Fibroblast of skin of back (primary cell): ENCODE measurements at places on chromosomes 5 and 9.
A peak's percentile ranks its signal among the peaks of the same experiment; 100 is the strongest.

- peak; percentile 18 for DNase-seq
These were observed 60.3 kb downstream of the CDKN2A start for GRCh38 chr9:21933865-21934264.

- DNase-seq = no peak
These were observed 735.6 kb upstream of the RIOK2 start for GRCh38 chr5:97918620-97919019.

DNA sequence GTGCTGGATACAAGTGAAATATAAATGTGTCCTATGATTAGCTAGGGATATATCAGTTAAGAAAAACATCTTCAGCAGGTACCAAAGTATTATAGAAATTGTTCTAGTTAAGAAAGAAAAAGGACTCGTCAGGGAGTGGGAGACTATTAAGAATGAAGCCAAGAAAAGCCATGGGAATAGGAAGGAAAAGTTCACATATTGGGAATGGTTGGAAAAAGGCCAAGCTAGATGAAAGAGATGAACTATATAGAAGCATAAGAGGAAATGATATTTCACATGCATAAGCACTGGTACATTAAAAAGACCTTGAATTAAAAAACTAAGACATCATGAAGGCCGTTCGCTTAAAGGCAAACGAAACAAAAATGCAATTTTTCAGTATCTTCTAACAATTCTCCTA lies 237.7 kb downstream of the ADAMTS6 start:
- DNase-seq = no peak

GRCh38 chr5:102863058-102863457 lies 108.0 kb downstream of the PAM start:
- DNase-seq = no peak

GRCh38 chr5:172756764-172757393 lies 14.1 kb downstream of the DUSP1 start:
- DNase-seq = no peak

GRCh38 chr5:174319551-174319950 lies 274.0 kb downstream of the NSG2 start:
- DNase-seq = no peak

- no peak for DNase-seq
These were observed 31.3 kb downstream of the ANKHD1 start for GRCh38 chr5:140432916-140433315.

DNA sequence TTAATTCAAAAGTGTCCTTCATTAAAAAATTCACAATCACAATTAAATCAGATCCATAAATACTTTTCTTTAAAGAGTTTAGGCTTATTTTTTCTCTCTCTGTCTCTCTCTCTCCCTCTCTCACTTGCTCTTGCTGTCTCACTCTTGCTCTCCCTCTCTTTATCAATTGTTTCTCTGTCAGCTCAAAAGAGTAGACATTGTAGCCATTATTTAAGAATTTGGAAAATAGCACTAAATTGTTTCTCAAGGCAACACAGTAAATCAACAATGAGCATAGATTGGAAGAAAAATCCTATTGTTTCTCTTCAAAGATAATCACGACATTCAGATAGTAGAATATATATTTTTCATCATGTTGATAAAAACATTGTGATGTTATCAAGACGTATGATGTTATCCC lies 1114.0 kb downstream of the PTPRD start:
- no peak for DNase-seq

DNA sequence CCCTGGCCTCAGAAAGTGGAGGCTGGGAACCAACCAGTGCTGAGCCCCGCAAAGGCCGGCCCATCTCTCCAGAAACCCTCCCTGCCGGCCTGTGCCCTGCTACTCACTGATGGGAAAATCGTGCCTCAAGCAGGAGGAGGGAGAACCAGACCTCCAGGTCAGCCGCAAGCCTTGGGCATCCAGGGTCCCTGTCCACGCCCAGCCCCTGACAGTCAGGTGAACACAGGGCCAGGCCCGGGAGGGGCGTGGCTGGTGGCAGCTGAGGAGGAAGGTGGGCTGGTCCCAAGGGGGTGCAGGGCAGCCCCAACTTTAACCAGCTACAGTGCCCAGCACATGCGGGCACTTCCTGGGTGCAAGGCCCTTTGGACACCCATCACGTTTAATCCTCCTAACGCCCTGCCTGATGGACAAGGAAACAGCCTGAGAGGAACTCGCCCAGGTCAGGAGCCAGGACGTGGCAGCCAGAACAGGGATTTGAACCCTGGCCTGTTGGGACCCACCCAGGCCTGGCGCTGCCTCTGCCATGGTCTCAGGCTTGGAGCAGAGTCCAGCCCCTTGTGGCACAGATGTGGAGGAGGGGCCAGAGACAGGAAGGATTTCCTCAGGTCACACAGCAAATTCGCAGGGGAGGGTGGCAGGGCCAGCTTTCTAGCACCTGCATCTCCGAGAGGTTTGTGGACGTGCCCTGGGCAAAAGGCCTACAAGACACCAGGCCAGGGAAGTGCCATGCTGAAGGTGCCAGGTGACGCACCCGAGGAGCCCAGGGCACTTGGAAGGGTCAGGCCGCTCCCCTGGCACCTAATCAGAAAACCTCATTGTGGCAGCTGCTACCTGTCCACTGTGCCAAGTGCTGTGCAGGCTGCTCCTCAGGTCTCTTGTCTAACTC lies 4.5 kb downstream of the RALGDS start:
- no peak for DNase-seq

- peak; percentile 72 for DNase-seq
These were observed 19.9 kb downstream of the MACROH2A1 start for GRCh38 chr5:135379046-135379654.

DNA sequence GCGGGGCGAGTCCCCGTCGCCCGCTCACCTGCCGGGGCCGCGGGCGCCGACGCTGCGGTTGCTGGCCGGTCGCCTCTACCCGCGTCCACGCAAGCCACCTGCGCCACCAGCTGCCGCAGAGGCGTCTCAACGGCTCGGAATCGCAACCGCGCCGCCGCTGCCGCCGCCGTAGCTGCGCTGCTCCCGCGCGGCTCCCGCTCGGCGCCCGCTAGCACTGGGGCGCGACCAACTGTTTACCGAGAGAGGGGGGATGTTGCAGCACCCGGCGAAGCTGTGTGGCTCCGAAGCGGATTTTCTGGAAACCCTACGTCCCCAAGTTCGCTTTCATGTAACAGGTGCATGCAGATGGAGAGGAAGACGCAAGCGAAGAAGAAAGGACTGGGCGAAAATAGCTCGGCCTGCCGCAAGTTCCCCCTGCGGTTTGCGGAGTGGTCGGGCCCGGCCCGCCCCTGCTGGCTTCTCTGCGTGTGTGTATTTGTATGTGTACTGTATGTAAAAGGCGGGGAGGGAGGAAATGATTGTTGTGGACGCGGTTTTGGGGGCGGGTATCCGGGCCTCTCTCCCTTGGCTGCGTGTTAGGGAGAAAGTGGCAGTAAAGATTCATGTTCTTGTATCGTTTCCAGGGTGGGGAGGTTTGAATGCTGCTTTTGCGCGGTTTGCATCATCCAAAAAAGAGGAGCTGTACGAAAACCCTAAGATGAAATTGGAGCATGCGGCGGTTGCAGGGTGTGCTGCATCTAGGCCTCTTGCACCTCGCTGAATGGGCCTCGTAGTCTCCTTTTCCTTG lies at the start of gene PSIP1:
Gene PSIP1 (minus strand): TSS at position 182 of the 787 bp plus-strand sequence. CDS start 782 bp downstream, outside the sequence.
- DNase-seq = peak; percentile 77

GRCh38 chr9:127014216-127014909 lies 99.8 kb downstream of the RALGPS1 start:
- peak; percentile 40 for DNase-seq
